ENCODE measurements at places on chromosomes 7 and 10. TPM values are rescaled to one million over a fixed set of nuclear protein-coding genes. Genes with fewer than 3 reads are reported as not detected.

HOXA9 gene
- total RNA-seq = 2.5 TPM

LIPK gene
- total RNA-seq = not detected

CH25H gene
- total RNA-seq = not detected

CYP26C1 gene
- total RNA-seq = 0.60 TPM

GPNMB gene
- 13.3 TPM for total RNA-seq

Data from PC-9 (cell line).